Caki2 (cell line): ENCODE measurements at places on chromosomes 6 and 20.
A peak's percentile ranks its signal among the peaks of the same experiment; 100 is the strongest.

DNA sequence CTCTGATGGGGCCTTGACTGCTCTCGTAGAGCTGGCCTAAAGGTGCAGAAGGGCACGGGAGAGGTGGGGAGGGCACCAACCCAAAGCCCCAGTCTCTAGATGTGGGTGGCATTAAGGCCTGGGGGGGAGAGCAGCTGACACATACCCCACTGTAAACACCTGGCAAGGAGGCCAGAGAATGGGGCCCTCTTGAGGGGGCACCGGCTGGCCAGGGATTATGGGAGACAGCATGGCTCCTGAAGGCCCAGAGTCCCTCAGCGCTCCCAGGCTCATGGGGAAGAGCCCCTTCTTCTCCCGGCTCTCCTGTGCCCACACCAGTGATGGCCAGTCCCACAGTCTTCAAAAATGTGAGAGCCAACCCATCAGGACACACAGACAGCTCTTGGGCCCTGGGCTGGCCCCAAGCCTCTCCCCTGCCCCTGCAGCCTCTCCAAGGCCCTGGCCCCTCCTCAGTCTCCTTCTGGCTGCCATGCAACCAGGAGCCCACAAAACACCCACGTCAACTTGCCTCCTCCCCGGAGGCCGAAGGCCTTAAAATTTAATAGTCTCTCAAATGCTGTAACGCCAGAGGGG, 58.2 kb upstream of the FOXP4 start:
- no peak for DNase-seq

- peak; percentile 15 for DNase-seq
These were observed 46.6 kb downstream of the MOXD1 start for GRCh38 chr6:132354517-132355167.

- DNase-seq, result no peak
These were observed 20.1 kb downstream of the SRC start for GRCh38 chr20:37365760-37366638.

- no peak for DNase-seq
These were observed 94.5 kb upstream of the MARCKS start for GRCh38 chr6:113762641-113763040.

GRCh38 chr6:32845384-32845884, 1.6 kb upstream of the PSMB8 start:
- no peak for DNase-seq

- no peak for DNase-seq
These were observed 120.9 kb downstream of the COL12A1 start for GRCh38 chr6:75084872-75085381.

DNA sequence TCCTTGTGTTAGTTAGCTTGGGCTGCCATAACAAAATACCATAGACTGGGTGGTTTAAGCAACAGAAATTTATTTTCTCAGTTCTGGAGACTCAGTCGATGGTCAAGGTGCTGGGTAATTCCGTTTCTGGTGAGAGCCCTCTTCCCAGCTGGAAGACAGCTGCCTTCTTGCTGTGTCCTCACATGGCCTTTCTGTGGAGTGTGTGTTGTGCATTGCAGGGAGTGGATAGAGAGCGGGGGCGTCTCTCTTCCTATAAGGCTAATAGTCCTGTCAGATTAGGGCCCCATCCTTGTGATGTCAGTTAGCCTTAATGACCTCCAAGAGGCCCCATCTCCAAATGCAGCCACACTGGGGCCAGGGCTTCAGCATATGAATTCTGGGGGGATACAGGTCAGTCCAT, 19.2 kb downstream of the CHMP4B start:
- DNase-seq, result no peak

DNA sequence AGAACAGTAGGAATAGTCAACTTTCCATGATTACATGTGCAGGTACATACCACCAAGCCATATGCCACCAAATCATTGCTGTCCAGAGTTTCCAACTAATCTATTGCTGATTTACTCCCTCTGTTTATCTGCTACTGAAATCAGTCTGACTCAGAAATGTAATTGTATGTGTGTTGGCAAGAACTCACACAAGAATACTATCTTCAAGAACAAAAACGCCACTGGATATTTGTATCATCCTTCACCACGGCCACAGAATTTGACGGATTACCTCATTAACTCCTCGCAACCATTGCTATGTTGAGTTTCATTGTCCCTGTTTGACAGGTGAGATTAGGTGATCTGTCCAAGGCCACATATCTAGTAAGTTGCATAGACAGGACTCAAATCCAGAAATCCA, 159.2 kb downstream of the GMPR start:
- DNase-seq, result no peak

DNA sequence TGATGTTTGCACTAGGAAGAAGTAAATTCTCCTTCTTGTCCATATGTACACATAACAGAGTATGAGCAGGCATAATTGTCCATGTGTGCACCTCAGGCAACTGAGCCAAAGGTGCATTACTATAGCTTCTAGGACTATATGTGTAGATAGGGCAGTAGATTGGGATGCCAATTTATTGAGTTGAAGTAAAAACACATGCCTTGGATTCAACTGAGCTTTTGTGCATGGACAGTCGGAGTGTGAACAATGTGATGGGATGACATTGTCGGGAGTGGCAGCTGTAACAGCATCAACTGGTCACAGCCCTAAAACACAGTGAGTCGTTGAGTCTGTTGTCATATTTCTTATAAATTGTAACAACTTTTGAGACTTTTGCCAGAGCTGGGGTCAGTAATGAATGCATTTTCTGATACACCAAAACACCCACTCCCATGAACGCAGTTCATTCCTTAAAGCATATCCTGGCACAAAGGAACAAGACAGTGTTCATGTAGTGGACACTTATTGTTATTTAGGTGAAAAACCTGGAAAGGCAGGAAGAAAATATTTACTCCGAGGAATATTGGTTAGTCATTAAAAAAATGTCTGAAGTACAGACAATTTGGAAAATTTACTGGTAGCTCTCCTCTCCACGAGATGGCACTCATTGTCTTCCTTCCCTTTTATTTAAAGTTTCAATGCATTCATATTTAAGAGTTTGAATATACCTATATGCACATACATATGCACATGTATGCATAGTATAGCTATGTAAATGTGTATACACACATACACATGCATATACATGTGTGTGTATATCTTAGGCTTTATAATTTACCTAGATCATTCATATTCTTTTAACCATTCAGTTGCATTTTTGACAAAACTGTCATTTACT, 302.0 kb upstream of the STXBP5 start:
- peak; percentile 23 for DNase-seq

DNA sequence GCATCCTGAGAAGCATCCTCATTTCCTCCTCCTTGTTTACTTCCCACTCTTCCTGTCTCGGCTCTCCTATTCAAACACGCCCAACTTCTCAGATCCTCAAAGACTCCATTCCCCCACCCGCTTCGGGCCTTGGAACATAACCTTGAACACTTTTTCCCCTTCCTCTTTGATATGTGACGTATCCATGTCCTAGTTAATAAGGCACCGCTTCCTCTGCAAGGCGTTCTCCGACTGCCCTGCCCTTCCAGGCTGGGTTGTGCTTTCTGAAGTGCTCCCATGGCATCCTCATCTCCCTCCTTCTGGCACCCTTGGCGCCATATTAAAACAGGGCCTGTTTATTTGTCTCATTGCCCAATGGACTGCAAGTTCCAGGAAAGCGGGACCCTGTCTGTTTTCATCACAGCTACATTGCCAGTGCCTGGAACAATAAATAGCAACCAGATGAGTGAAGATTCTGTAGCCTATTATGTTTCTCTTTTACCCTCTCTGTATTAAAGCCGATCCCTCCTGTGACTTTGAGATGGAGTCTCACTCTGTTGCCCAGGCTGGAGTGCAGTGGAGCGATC, 115.3 kb upstream of the TRAF3IP2 start:
- DNase-seq, result no peak

DNA sequence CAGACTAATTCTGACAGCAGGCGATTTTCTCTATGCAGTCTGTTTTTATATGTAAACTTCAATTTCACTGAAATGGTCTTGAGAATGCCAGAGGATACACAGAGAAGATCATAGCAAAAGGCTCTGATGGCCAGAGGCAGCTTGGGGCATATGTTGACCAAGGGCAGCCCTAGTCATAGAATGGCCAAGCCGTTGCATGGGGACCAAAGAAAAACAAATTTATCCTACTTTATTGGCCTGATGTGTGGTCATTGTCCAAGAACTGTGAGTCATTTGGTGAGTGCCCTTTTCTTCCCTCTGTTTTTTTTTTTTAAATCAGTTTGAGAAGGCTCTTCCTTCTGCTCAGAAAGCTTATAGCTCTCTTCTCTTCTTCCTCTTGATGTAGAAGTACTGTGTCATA, 5.8 kb downstream of the HDGFL1 start:
- no peak for DNase-seq

DNA sequence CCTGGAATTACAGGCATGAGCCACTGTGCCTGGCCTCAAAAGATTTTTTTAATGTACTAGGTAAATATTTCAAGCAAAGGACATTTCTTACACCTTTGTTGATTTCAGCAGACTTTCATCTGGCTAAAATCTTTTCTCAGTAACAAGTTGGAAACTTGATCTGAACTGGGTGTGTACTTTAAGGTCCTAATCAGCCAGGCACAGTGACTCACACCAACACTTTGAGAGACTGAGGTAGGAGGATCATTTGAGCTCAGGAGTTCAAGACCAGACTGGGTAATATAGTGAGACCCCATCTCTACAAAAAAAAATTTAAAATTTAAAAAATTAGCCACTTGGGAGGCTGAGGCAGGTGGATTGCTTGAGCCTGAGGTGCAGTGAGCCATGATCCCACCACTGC, 7.0 kb upstream of the RALGAPA2 start:
- DNase-seq, result no peak
